ENCODE measurements at places on chromosomes 16 and 17.
A peak's percentile ranks its signal among the peaks of the same experiment; 100 is the strongest.

GRCh38 chr17:45440161-45440778 is 7.6 kb upstream of the ARHGAP27 start:
- peak; percentile 16 for DNase-seq

DNA sequence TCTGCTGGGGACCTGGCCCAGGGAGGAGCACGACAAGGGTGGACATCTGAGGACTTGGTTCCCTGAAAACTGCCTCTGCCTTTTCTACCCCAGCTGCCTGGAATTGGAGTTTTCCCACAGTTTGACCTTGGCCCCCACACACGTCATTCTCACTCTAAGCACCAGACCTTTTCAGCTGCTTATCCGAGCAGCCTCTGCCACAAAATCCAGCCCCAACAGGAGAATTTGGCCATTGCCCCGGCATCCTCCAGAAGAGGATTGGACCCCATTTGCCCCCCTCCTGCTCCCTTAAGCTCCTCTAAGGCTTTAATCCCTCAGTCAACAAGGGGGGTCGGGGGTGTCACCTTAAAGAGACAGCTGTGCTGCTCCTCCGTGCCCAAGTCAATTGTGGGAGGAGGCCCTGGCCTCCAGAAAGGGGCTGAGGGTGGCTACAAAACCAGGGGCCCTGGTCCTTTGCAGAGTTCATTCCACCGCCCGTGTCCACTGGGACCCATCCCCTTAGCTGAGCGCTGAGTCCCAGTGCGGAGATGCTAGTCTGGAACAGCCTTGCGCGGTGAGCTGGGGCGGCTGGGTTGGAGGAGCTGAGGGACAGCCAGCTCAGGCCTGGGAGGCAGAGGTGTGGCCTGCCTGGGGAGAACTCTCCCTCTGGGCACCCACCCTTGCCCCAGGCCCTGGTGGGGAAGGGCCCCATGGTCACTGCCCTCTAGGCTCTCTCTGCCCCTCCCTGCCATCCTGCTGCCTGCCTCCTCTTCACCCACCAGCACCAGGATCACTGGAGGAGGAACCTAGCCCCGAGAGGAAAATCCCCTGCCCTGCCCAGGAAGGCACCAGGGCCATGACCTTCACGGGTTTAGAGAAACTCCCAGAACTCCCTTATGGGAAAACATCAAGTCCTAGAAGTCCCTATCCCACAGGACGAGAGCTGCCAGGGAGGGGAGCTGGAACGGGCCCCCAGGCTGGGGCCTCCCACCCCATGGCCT is 18.8 kb downstream of the TTYH2 start:
- no peak for DNase-seq

GRCh38 chr17:21573961-21574610 is 118.2 kb upstream of the KCNJ18 start:
- DNase-seq = peak; percentile 4

DNA sequence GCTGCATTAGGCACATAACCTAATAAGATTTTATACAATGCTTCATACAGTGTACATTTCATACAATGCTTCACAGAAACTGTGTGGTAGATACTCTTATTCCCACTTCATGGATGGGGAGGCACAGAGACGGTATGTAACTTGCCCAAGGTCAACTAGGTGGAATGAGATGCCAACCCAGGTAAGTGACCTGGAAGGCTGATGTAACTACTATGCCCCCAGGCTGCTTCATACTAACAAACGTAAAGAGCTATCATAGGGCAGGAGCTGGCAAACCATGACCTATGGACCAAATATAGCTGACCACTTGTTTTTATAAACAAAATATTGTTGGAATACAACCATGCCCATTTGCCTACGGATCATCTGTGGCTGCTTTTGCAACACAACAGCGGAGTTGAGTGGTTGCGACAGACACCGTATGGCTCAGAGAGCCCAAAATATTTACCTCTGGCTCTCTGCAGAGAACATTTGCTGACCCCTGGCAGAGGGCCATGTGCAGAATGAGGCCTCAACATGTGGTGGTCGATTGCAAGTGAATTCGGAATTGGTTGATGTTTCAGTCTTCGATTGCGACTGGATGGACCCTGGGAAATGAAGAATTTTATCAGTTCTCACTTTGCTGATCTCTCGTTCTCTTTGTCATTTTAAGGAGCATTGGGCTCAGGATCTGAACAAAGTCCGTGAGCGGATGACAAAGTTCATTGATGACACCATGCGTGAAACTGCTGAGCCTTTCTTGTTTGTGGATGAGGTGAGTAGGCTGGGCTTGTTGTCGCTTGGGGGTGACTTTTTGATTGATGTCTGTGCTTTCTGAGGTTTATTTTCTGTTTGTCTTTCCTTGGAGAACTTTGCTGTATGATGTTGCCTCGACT is 109.7 kb downstream of the PLCG2 start:
- DNase-seq = no peak

DNA sequence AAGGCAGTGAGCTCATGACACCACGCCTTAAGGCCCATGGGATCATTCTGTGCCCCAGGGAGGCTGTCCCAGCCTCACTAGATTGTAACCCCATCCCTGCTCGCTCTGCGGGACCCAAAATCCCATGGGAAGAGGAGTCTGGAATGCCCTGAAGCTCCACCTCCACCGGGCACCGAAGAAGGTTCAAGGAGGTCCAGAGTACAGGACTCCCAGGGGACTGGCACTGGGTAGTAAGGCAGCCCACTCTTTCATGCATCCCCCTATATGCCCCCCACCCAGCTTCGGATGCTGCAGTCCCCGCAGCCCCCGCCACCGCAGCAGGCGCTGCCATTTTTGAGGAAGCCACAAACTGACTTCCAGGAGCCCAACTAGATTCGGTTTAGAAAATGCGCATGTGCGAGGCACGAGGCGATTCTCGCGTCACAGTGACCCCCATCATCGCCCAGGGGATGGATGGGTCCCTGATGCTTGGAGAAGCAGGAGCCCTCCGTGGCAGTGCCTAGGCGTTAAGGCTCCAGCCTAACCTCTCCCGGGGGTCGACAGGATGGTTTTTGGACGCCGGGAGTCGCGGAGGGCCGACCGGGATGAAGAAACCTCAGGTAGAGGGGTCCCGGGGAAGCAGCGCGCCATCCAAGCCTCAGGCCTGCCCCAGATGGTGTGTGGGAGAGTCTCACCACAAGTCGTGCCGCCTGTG is 1681.0 kb downstream of the TP53TG3F start:
- no peak for DNase-seq

- no peak for DNase-seq
Observed at GRCh38 chr17:71636644-71637043, 484.2 kb upstream of the SOX9 start.

GRCh38 chr17:55124730-55125360 is 139.9 kb upstream of the HLF start:
- no peak for DNase-seq
